ENCODE measurements at places on chromosomes 4 and X. TPM values are rescaled to one million over a fixed set of nuclear protein-coding genes. Genes with fewer than 3 reads are reported as not detected.

The NPY2R gene
- not detected for total RNA-seq

The ODAPH gene
- not detected for total RNA-seq

The GPRIN3 gene
- 1.8 TPM for total RNA-seq

The NALF2 gene
- not detected for total RNA-seq

The UCP1 gene
- total RNA-seq: not detected

GRCh38 chr4:2363056-2363721 is 55.3 kb downstream of the ZFYVE28 start:
- DNase-seq: no peak

DNA sequence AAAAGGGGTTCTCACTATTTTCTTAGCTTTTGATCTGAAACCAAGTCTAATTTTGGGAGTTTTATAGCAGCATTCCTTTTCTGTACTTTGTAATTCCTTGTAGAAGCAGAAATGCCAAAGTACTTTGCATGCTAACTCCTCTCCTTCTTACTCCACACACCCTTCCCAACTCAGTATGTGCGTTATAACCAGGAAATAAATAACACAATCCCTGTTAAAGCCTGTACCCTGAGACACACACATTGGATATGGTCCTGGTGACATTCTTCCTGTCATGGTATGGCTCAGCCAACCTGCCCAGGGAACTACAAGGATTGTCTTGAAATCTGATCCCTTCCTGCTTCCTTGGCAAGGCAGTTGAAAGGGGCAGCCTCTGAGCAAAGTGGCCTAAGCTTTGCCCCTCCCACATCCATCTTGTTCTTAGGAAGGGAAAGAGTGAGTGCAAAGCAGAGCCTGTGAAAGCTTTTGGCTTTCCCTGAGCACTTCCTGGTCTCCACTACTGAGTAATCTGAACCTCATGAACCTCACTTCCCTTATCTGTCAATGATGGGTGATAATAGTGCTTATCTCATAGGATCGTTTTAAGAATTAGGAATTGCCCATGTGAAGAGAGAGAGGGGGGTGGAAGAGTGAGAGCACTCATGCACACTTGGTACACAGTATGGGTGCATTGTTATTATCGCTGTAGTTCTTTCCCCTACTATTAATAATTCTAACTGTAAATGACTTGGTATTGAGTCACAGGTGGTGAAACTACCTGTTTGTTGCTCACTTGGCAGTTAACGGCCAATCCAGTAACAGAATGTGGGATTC is 109.3 kb downstream of the AFF2 start:
- no peak for DNase-seq

- DNase-seq: no peak
Measured at GRCh38 chr4:77449171-77449570, 156.4 kb upstream of the CXCL13 start.

Measured in activated B cell treated with CpG ODN at 0.5 μM for 24 hours (primary cell).